ENCODE measurements at places on chromosomes 5 and 9.

- DNase-seq, result no peak
These were observed 17.4 kb upstream of the LHX3 start for GRCh38 chr9:136222166-136222905.

GRCh38 chr5:167171056-167171455 is 1120.4 kb upstream of the WWC1 start:
- DNase-seq, result no peak

DNA sequence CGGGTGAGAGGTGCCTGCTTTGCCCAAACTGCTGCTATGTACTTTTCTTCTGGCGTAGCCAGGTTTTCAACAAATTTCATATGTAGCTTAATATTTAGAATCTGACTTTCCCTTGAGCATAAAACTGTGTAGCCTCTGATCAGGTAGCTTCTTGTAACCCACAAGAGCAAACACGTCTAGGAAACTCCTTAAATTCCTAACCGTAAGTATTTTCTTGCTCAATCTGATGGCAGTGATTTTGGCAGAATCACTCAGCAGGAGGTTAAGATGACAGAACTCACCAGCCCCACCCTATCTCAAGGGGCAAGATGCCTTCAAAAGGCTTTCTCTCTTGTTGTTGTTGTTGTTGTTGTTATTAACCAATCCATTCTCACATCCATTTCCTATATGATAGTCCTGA is 20.8 kb downstream of the CKMT2 start:
- no peak for DNase-seq

GRCh38 chr9:110997847-110998246 is 40.4 kb downstream of the LPAR1 start:
- DNase-seq, result peak; percentile 81

DNA sequence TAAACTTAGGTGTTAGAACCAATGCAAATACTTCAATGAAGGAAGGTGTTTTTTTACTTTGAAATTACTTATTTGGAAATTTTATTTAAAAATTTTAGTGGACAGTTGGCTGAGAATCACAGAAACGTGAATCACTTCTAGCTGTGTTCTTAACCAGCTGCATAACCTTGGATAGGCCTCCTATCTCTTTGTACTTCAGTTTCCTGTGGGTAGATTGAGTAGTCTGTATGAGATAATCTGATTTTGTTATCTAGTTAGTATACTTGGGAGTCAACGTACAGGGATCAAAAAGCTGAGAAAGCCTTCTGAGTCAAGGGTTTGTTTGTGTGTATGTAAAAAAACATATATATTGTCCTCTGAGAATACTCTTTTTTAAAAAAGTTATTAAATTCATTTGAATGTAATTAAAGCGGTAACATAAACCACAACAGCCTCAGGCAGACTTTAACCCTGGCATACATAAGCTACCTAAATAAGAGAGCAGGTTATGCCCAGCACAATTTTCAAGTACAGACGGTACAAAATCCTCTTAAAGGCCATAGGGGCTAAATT is 38.1 kb upstream of the ZCCHC7 start:
- no peak for DNase-seq

DNA sequence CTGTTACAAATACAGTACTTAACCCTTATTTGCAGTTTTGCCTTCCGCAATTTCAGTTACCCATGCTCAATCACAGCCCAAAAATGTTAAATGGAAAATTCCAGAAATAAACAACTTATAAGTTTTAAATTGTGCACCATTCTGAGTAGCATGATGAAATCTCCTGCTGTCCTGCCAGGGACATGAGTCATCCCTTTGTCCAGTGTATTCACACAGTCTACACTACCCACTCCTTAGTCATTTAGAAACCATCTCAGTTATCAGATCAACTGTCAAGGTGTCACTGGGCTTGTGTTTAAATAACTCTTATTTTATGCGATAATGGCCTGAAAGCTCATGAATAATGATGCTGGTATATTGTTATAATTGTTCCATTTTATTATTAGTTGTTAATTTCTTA is 95.8 kb downstream of the PLCXD3 start:
- peak; percentile 89 for DNase-seq

DNA sequence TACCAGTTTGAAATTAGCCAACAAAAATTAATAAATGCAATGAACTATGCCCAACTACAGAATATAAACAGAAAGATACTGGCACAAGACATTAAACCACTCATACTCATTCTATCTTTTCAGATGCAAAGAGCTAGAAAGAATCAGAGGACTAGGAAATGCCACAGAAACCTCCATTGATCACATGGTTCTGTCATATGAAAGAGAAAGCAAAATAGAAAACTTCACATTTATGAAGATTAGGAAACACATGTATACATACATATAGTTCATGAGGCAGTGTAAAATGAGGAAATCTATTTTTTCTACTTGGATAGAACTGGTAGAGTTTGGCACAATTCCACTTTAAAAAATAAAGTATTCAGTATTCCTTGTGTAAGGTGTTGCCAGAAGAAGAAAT is 275.1 kb upstream of the PTGER4 start:
- DNase-seq, result no peak

GRCh38 chr9:134634667-134635230 is 6.9 kb upstream of the COL5A1 start:
- no peak for DNase-seq

DNA sequence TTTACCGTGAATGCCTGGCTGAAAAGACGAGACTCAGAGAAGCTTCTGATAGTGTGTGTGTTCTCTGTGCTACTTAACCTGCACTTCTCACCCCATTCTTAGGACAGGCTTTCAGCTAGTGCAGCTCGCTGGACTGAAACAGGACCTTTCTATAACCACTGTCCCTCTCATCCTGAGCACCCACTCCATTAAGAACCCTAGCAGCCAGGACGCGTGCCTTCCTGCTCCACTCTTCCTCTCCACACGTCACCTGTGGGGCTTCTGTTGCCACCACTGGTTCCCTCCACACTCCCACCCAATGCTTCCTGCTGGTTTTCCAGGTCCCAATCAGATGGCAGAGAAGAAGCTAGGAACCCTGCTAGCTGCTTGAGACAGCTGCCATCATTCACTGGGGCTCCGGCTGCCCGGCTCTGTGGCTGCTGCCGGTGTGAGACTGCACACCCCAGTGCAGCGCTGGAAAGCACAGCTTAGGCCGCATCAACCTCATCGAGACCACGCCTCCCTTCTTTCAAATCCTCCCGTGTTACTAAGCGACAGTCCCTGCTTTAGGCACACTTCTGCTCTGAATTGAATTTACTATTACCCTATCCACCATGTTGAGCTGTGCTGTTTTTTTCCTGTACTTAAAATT is 44.0 kb downstream of the RNF130 start:
- no peak for DNase-seq

DNA sequence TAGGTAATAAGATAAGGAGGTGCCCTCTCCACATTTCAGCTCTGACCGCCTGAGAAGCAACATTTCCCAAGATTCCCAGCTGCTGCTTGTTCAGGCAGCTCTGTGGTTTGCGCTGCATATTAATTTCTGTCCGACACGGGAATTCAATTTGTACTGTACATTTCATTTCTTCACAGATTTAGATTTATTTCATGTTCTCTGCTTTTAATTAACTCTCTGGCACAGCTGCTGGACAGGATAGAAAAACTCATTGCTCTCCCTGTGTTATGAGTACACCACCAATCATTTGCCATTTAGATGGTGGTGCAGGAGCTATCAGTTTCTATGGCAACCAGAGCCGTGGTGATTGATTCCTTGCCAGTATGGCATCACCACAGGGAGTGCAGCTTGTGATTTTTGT is 558.5 kb downstream of the DMRTA1 start:
- peak; percentile 27 for DNase-seq

GRCh38 chr5:15692706-15693381 is 192.9 kb downstream of the FBXL7 start:
- DNase-seq, result no peak

DNA sequence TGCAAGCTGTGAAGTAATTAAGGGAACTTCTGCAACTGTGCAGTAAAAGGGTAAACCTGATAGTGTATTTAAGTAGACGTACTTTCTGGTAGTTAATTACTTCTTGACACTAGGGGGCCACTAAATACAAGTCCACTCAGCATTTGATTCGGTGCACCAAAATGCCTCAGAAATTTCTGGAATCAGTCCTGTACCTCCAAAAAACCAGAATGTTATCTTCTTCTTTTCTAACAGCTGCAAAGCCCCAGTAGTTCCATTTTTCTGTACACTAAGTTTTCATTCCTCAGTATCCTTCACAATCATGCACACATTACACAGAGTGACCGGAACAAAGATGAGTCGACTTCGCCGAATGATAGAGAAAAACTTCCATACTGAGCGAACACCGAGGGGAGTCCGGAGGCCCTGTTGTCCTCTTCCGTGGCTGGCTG is 484 bp downstream of the GFM2 start:
- DNase-seq, result peak; percentile 42

- DNase-seq, result no peak
These were observed 101.8 kb downstream of the BOD1 start for GRCh38 chr5:173514661-173515060.

- no peak for DNase-seq
These were observed 281.3 kb upstream of the PANK3 start for GRCh38 chr5:168860503-168860902.

DNA sequence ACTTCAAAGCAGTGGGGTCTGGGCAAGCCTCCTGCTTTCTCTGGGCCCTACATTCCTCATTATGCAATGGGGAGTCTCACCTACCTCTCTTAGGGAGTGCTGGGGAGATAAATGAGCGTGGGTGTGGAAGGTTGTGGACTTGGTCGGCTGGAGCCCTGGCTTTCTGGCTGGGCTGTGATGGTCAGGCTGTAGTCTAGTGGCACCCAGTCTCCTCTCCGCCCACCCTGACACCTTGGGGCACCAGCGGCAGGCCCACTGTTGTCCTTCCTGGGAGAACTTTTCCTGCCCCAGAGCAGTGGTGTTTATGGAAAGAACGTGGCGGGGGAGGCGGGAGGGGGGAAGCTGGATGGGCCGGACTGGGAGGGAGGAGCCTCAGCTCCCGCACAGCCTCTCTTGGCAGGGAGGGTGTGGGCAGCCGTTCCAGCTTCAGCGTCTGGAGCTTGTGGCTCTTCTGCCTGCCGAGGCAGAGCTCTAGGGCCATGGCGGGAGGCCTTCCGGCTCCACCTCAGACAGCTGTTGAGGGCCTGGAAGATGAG is 4.1 kb downstream of the PTGS1 start:
- peak; percentile 81 for DNase-seq

DNA sequence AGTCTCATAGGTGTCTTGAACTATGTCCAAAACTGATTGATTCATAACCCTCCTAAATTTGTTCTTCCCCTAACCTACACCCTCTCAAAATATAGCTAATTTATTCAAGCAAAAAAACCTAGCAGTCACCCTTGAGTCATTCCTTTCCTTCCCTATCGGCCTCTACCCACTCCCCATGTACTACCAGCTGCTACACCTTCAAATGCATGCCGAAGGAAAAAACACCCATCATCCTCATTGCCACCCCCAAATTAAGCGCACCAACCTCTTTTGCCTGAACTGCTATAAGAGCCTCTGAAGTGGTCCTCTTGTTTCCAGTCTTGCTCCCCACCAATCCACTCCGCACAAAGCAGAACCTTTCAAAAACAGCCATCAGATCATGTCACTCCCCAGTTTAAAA is 12.6 kb downstream of the LIFR start:
- DNase-seq, result no peak

- DNase-seq, result peak; percentile 19
These were observed 151.3 kb downstream of the CHSY3 start for GRCh38 chr5:130055572-130055971.

DNA sequence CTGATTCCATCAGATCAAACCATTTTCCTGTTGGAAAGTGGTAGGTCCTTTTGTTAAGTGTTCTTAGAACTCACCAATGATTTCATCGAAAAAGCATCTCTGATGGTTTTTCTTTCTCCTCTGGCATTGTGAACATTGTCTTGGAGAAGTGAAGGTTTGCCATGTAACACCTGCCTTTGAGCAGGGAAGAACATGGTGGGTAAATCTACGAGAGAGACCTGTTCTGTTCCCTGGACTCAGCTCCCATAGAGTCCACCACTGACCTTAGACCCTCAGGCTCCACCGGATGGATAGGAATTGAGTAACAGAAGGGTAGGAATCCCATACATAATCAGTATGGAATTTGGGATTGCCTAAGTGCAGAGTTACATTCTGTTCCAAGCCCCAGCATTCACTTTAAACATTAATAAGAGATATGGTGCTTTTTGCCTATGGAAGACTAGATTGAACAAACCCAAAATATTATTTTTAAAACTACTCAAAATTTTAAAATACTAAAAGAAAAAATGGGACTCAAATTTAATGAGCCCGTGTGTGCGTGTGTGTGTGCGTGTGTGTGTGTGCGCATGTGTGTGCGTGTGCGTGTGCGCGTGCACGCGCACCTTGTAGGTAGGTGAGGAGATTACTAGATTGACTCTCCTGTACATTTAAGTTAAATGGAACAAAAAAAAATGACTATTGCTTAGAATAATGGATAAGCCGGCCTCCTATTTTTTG is 92.0 kb downstream of the C9orf152 start:
- peak; percentile 84 for DNase-seq

GRCh38 chr5:74044936-74045335 is 418.9 kb downstream of the ARHGEF28 start:
- no peak for DNase-seq

GRCh38 chr9:98193336-98193944 is 1.0 kb upstream of the CORO2A start:
- DNase-seq, result no peak

- peak; percentile 74 for DNase-seq
These were observed 64.0 kb downstream of the CARTPT start for GRCh38 chr5:71782771-71783770.

DNA sequence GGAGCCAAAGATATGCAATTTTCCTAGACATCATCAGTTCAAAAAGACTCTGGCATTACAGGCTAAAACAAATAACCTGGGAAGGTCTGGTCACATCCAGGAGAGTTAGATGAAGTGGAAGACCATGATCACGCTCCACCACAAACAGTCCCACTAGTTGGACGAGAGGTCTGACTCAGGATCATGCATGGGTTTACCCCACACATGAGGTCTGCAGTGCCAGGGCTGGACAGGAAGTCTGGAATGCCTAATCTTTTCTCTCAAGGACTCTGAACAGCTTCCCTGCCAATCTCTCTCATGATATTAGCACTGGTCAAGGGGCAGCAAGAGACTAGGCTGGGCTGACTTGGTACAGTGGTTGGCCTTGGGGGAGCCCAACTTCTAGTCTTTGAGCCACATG is 7.1 kb downstream of the PRUNE2 start:
- no peak for DNase-seq

DNA sequence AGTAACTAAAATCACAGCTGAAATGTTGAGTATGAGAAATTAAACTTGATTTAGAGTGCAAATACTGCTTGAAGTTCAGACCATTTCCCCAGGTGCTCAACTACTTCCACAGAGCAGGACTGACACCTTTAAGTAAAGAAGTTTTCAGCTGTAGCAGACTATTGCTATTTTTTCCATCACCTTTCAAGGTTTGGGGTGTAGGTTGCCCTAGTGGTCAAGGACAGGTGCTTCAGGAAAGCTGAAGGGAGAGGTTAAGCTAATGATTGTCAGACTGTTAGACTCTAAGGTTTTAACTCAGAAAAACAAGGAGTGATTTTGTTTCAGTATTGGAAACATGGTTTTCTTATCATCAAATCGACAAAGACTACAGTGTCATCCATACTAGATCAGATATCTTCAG is 162.1 kb downstream of the CCDC192 start:
- no peak for DNase-seq
